ENCODE measurements at places on chromosomes 3 and 15. TPM values are rescaled to one million over a fixed set of nuclear protein-coding genes. Genes with fewer than 3 reads are reported as not detected.

DNA sequence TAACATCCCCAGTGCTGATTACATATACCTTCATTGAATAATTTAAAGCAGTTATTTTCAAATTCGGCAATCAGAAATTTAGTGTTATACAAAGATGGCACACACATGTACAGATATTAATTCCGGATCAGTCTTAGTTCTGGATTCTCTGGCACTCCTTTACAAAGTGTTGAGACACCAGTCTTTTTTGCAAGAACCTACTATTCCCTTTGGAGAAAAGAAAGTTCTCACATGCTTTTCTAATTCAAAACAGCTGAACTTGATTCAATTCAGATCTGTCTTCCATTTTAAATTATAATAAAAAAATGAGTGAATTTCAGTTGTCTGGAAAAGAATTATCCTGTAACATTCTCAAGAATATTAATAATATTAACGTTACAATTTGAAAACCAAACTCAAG lies 20.4 kb downstream of the CCDC191 start:
- H3K4me3 ChIP-seq = no peak overlapping the region
- no peaks in the 10 kb centered on the region for H3K4me1 ChIP-seq
- H3K27me3 ChIP-seq = no peaks in the 10 kb centered on the region
- H3K27ac ChIP-seq = no peak overlapping the region
- H3K36me3 ChIP-seq = no peaks in the 10 kb centered on the region

- no peaks in the 10 kb centered on the region for H3K36me3 ChIP-seq
- no peak overlapping the region for H3K4me3 ChIP-seq
- H3K27ac ChIP-seq = no peak overlapping the region
Measured at GRCh38 chr3:133989936-133990702, 39.6 kb downstream of the SLCO2A1 start.

- H3K27me3 ChIP-seq = no peaks in the 10 kb centered on the region
- H3K4me3 ChIP-seq = no peak overlapping the region
- peaks cover 18% of the 10 kb centered on the region for H3K4me1 ChIP-seq
Measured at GRCh38 chr3:17088602-17089313, 204.0 kb downstream of the PLCL2 start.

DNA sequence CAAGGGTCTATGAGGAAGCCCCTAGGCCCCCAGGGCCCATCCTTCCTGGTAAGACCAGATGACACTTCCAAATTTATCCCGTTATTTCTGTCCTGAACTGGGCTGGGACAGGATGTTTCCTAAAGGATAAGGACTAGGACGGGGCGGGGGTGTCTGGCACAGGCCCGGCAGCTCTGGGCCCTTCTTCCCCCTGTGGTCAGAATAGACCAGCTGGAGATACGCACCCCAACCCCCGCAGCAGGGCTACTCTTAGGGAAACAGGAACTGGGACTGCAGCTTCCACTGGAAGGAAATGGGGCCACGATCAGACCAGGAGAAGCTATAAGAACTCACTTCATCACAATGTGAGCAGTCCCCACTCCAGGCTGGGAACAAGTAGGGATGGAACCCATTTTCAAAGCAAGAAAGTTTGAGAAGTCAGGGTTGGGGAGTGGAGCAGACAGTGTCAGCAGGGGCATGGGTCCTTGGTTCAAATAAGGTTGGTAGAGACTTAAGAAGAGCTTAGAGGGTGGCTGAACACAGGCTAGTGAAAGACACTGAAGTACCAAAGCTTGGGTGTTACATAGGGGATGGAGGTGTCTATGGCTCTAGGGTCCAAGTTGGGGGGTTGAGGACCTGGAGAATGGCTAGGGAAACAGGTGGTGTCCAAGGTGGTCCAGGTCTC lies 1.1 kb downstream of the NCKIPSD start:
- H3K4me3 ChIP-seq = peak overlapping the region; percentile 69
- H3K4me1 ChIP-seq = peaks cover 37% of the 10 kb centered on the region
- no peak overlapping the region for H3K27ac ChIP-seq
- H3K36me3 ChIP-seq = peaks cover 53% of the 10 kb centered on the region
- no peak for DNase-seq
- no peaks in the 10 kb centered on the region for H3K27me3 ChIP-seq

DNA sequence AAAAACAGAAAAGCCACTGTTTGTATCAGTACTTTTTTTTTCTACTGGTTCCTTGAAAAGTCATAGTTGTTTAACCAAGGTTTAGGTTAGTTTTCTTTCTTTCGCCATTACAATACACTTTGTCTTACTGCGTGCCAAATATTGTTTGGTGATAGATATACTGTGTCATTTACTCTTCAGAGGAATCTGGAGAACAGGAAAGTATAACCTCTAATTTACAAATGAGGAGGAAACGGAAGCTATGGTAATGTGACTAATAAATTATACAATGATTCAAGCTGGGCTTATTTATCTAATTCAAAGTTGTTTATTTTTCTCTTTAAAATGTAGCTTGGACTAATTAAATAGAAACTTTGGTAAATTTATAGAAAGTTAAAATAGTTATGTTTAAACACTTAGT lies 96.2 kb upstream of the ROBO2 start:
- no peak overlapping the region for H3K27ac ChIP-seq
- no peak for DNase-seq
- no peak overlapping the region for H3K4me3 ChIP-seq

GRCh38 chr15:64604319-64604718 lies 143.9 kb downstream of the ZNF609 start:
- H3K27me3 ChIP-seq = no peaks in the 10 kb centered on the region
- no peak overlapping the region for H3K27ac ChIP-seq
- DNase-seq = no peak
- no peak overlapping the region for H3K4me3 ChIP-seq
- H3K4me1 ChIP-seq = peaks cover 23% of the 10 kb centered on the region
- H3K36me3 ChIP-seq = no peaks in the 10 kb centered on the region

DNA sequence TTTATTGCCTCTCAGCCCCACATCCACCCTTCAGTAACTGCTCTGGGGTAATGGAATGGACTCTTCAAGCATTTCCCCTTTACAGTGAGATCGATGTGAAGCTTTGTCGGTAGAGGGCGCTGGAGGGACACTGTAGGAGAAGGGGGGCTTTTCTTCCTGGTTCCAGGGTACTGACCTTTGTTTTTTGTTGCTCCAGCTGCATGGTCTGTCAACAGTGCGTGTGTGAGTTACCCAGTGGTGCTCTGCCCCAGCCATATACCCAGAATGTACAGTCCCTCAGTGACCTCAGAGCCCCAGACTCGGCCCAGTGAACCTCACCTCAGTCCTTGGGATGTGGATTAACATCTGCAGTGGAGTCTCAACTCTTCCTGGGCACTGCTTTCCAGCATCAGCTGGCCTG lies 180.3 kb upstream of the TSC22D2 start:
- no peak overlapping the region for H3K27ac ChIP-seq
- H3K4me1 ChIP-seq = no peaks in the 10 kb centered on the region
- H3K27me3 ChIP-seq = peaks cover 6% of the 10 kb centered on the region
- no peak for DNase-seq
- H3K36me3 ChIP-seq = no peaks in the 10 kb centered on the region

GRCh38 chr3:146390006-146390772 lies 79.2 kb downstream of the PLSCR2 start:
- no peaks in the 10 kb centered on the region for H3K4me1 ChIP-seq
- no peaks in the 10 kb centered on the region for H3K27me3 ChIP-seq
- H3K4me3 ChIP-seq = no peak overlapping the region

- H3K4me1 ChIP-seq = peaks cover 7% of the 10 kb centered on the region
- H3K27me3 ChIP-seq = no peaks in the 10 kb centered on the region
- DNase-seq = no peak
- no peak overlapping the region for H3K4me3 ChIP-seq
Measured at GRCh38 chr15:66715181-66715624, 13.2 kb downstream of the SMAD6 start.

DNA sequence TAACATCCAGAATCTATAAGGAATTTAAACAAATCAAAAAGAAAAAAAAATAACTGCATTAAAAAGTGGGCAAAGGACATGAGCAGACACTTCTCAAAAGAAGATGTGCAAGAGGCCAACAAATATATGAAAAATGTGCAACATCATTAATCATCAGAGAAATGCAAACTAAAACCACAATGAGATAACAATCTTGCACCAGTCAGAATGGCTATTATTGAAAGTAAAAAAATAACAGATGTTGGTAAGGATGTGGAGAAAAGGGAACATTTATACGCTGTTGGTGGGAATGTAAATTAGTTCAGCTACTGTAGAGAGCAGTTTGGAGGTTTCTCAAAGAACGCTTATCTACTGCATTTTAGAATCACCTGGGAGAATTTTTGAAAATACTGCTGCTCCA lies 186.1 kb downstream of the OTOL1 start:
- no peaks in the 10 kb centered on the region for H3K27me3 ChIP-seq
- no peaks in the 10 kb centered on the region for H3K4me1 ChIP-seq
- DNase-seq = no peak

DNA sequence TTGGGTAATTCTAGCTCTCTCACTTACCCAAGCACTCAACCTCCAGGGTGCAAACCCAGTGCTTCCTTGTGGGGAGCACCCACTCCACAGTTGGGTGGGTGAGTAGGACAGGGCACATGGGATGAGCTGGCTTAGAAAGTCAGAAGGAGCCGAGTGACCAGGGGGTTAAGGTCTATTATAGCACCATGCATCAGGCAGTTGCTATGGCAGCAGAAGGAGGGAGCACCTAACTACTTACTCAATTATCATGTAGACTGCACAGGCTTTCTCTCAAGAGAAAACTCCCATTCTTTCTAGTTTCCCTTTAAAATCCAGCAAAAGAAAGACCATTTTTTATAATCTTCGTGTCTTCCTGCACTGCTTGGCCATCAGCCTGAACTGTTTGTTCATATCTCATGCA lies 163.0 kb downstream of the OCA2 start:
- no peaks in the 10 kb centered on the region for H3K27me3 ChIP-seq
- H3K36me3 ChIP-seq = no peaks in the 10 kb centered on the region
- no peak overlapping the region for H3K4me3 ChIP-seq
- DNase-seq = no peak

DNA sequence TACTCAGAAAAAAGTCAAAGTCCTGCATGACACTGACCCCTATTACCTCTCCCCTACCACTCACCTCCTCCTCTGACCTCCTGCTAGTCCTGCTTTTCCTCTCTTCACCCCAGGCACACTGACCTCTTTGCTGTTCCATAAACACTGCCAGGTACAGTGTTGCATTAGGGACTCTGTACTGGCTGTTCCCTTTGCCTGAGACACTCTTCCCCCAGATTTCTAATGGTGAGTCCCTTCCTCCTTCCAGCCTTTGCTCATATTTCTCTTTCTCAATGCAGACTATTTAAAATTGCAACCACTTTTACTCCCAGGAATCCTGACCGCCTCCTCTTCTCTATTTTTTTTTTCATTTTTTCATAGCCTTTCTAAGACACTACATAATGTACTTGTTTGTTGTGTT lies 36.3 kb upstream of the UBE2E2 start:
- H3K4me1 ChIP-seq = no peaks in the 10 kb centered on the region
- H3K27ac ChIP-seq = no peak overlapping the region
- no peaks in the 10 kb centered on the region for H3K36me3 ChIP-seq
- H3K27me3 ChIP-seq = no peaks in the 10 kb centered on the region
- DNase-seq = no peak

DNA sequence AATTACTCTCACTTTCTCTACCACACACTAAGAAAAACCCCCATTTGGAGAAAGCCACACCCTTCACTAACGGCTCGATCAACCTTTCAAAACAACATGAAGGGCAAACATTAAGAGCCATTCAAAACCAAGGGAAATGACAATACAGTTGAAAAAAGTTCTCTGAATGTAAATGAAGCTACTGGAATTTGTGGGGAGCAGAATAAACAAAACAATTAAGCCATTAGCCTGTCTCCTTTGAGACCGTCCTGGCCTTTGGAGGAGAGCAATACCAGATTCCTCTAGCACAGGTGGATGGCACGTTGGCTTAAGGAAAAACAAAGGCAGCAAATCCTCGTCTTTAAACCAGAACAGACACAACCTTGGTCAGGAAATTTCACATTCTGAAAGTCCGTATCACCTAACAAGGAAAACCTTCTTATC lies 18.7 kb downstream of the MYO1E start:
- peaks cover 7% of the 10 kb centered on the region for H3K4me1 ChIP-seq
- no peaks in the 10 kb centered on the region for H3K36me3 ChIP-seq
- no peak overlapping the region for H3K27ac ChIP-seq
- H3K4me3 ChIP-seq = no peak overlapping the region

- peak overlapping the region; percentile 51 for H3K27ac ChIP-seq
- peaks cover 16% of the 10 kb centered on the region for H3K36me3 ChIP-seq
Measured at GRCh38 chr15:67067930-67068551, 2.6 kb downstream of the SMAD3 start.

- H3K36me3 ChIP-seq = no peaks in the 10 kb centered on the region
- H3K4me3 ChIP-seq = no peak overlapping the region
- H3K4me1 ChIP-seq = no peaks in the 10 kb centered on the region
Measured at GRCh38 chr15:48721061-48721810, 75.7 kb upstream of the FBN1 start.

DNA sequence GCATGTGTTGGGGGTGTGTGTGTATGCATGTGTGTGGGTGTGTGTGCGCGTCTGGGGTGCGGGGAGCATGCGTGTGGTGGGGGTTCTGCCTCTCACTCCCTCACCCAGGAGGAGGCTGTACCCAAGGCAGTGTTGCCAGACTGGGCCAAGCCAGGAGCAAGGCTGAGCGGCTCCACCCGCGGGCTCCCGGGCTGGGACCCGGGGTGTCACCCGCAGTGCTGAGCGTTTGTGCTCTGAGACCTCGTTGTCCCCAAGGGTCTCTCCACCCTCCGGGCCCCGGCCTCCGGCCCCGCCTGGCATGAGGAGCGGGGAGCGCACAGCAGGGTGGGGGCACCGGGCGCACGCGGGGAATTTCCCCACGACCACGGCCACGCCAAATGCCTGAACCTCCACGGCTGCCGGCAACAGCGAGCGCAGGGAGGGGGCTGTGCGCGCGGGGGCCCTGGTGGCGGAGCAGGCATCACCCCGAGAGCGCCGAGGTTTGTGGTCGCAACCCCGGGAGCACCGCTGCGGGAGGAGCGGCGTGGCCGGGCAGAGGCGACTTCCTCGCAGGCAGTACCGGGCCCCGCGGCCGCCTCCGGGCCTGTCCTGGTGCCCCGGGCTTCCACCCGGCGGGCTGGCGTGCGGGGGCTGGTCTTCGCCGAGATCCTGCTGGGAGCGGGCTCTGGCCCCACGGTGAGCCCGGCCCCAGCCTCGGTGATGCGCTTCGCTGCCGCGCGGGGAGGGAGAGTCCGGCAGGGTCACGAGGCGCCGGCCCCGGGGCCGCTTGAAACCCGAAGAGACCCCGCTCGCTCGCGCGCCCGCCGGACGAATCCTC lies 7.4 kb upstream of the OCA2 start:
- peaks cover 22% of the 10 kb centered on the region for H3K27me3 ChIP-seq
- H3K4me3 ChIP-seq = peak overlapping the region; percentile 55
- no peak for DNase-seq
- H3K36me3 ChIP-seq = peaks cover 3% of the 10 kb centered on the region
- H3K27ac ChIP-seq = no peak overlapping the region

GRCh38 chr3:60330107-60330506 lies 921.1 kb downstream of the FHIT start:
- H3K4me1 ChIP-seq = no peaks in the 10 kb centered on the region
- no peak for DNase-seq

The CLSTN2 gene
- not detected for total RNA-seq

The CHAC1 gene
- total RNA-seq = 0.42 TPM

The ATP13A5 gene
- total RNA-seq = not detected

The BOC gene
- total RNA-seq = not detected

The TMEM207 gene
- not detected for total RNA-seq

The NEK11 gene
- 4.2 TPM for total RNA-seq

The ATXN7 gene
- total RNA-seq = 289 TPM

The EPHA3 gene
- not detected for total RNA-seq
